NCI-H2081 treated with DMSO at 0.1 percent for 48 hours (cell line): ENCODE measurements at places on chromosomes 2 and 18.

DNA sequence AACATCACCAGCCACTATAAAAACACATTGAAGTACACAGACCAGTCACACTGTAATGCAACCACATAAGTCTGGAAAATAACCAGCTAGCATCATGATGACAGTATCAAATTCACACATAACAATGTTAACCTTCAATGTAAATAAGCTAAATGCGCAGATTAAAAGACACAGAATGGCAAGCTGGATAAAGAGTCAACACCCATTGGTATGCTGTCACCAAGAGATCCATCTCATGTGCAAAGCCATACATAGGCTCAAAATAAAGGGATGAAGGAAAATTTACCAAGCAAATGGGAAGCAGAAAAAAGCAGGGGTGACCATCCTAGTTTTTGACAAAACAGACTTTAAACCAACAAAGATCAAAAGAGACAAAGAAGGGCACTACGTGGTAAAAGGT, 110.8 kb downstream of the NR4A2 start:
- DNase-seq = no peak

DNA sequence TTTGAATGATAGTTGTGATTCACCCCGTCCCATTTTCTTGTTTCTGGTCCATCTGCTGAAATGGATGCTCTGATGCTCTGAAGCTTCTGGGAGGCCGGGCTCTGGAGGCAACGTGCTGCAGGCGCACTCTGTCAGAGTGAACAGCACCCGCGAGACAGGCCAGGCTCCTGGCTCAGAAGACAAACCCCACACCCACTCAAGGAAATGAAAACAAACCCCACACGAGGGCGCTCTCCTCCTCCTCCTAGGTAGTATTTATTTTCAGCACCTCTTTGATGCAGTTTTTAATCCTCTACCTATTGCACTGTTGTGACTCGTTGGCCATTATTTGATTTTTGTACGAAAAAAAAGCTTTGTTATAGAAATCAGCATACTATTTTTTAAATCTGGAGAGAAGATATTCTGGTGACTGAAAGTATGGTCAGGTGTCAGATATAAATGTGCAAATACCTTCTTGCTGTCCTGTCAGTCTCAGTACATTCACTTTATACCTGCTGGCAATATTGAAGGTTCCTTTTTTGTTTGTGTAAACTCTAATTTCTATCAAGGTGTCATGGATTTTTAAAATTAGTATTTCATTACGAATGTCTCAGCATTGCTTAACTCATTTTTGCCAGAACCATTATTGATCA, 10.3 kb upstream of the CHST10 start:
- no peak for DNase-seq

DNA sequence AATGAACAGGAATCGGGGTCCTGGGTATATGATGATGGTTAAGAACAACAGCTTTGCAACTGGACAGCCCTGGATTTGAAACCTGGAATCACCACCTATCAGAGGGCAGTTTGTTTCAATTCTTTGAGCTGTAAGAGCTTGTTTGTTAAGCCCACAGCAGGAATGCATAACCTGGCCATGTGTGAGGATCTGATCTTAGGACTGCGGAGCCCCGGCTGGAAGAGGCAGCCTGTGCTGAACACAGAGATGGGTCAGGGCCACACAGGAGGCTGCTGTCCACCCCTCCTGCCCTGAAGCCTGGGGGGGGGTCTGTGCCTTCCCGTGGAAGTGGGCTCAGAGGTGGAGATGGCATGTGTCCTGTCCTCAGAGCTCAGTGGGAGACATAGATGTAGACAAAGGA, 24.3 kb downstream of the TPO start:
- no peak for DNase-seq

DNA sequence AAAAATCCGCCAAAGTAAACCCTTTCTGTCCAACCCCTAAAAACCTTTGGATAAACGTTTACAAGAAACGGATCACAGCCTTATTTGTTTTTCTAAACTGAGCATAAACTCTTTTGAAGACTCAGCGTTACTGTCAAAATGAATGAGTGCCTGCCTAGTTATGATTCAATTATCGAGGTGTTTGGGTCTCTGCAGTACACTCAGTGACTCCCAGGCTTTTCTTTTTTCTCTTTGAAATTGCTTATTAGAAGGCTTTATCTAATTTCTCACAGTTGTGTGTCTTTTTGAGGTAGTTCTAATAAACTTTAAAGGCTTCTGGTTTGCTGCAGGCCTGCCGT, 663 bp downstream of the RHBDD1 start:
- no peak for DNase-seq

GRCh38 chr2:46814160-46814961, 101.2 kb downstream of the MCFD2 start:
- DNase-seq = no peak

DNA sequence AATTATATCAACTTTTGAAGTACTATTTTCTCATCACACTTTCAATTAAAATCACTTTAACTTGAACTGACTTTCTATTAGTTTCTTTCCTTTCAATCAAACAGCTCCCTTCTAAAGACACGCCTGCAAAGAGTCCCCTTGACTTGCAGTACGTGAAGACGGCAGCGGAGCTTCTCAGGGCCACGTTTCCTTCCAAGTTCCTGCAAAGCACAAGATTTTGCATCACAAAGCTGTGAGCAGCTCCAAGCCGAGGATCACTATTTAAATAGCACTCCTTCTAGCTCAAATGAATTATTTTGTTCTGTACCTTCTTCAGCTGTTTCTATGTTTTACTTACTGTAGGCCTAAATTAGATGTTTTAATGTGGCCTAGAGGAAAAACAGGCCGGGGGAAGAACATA, 30.8 kb downstream of the SH3YL1 start:
- no peak for DNase-seq
